ENCODE measurements at places on chromosomes 6 and 20.

DNA sequence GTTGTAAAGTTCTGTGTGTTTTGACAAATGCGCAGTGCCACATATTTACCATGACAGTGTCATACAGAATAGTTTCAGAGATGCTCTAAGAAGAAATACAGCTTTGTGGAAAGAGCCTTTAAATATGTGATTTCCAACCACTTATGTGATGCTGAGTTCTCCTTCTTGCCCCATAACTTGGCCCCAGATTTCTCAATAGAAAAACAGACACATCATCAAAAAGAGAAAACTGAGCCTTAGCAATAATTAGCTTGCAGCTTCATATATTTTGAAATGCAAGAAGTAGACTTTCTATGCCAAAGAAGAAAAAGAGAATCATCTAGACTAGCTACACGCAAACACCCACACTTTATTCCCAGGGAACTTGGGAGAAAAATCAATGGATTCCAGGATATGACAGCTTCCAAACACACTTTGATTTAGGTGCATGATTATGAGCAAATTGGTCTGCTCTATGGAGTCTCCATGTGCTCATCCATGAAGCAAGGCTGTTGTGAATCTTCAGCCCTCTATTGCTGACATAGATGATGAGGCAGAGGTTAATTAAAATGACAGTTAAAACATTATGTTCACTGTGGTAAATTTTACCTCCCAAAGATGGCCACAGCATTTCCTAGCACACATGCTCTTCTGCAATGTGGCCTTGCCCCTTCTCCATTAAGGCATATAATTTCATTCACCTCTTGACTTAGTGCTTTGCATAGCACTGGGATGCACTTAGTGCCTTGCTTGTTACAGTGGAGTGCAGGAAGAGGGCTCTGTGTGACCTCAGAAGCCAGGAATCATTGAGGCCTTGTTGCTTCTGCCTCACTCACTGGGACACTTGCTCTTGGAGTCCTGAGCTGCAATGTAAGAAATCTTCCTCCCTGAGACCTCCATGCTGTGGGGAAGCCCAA is 174.6 kb downstream of the SYNDIG1 start:
- no peak for DNase-seq

- no peak for DNase-seq
These were observed 205.2 kb upstream of the CEP162 start for GRCh38 chr6:84432619-84433018.

GRCh38 chr20:2892376-2892775 is 19.1 kb downstream of the PTPRA start:
- DNase-seq: no peak

GRCh38 chr6:89729818-89730217 is 89.8 kb downstream of the MDN1 start:
- DNase-seq: no peak

DNA sequence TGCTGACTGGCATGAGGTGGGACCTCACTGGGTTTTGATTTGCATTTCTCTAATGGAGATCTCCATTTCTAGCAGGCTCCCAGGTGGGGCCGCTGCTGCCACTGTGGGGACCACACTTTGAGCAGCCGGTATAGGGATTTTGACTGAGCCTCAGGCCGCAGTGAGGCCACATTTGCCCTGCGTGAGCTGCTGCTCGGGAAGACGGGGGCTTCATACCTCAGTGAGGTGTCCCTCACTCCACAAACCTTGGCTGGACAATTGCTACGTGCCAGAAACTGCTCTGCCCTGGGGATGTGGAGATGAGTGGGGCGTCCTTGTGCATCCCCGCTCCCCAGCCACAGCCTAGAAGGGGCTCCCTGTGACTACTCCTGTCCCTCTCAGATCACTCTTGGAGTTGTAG is 134.3 kb downstream of the ANKRD60 start:
- DNase-seq: no peak

DNA sequence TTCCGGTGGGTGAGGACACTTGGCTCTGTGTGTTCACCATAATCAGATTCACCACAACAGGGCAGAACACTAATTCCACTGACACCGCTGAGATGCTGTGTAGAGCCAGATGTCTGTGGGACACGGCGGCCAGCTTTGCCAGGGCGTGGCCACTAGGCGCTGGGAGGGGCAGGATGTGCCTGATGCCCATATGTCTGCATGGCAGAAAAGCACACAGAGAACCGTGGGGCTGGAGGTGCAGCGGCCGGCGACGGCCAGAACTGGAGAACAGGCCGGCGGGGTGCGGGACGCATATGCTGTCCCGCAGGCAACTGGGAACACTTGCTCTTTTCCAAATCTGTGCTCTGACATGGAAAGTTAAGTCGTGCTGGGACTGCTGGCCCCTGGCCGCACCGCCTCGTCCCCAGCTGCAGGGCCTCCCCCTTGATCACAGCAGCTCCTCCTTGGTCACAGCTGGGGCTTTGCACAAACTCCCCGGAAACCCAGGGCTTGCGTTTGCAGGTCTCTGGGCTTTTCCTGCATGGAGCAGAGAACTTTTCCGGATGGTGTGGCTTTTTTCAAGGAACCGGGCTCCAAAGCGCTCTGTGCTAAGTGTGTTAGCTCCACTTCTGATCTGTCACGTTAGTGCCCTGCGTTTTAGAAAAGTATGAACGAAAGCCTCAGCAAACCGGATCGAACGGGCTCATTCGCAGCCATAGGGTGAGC is 31.1 kb downstream of the NTSR1 start:
- DNase-seq: peak; percentile 31

DNA sequence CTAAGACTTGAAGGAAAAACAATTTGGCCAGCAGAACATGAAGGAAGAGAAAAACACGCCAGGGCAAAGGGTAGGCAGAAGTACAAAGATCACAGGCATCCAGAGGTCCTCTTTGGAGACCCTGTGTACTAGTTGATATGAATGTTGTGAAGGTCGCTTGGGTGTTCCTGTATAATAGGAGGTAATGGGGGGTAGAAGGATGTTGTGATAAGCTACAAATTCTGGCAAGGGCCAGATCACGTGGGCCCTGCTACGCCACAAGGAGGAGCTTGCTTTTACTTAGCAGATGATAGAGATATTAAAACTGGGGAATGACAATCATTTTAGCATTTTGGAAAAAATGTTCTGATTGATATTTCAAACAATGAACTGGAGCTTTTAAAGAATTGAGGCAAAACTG is 878 bp upstream of the HLA-DMA start:
- no peak for DNase-seq

DNA sequence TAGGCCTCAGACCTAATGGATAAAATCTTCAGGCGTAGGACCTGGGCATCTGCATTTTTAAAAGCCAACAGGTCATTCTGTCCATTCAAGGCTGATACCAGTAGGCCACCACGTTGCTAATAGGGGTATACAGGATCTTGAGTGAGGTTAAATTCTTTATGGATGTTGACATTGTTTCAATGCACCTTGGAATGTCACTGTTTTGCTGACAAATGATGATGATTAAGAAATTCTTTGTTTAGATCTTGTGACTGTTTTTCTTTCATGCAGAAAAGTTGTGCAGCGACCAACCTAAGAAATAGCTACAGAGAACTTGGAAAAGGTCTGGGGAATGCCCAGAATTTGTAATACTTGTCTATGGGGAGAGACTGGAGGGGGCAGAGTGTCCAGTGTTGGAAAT is 101.1 kb upstream of the CLDN20 start:
- no peak for DNase-seq

DNA sequence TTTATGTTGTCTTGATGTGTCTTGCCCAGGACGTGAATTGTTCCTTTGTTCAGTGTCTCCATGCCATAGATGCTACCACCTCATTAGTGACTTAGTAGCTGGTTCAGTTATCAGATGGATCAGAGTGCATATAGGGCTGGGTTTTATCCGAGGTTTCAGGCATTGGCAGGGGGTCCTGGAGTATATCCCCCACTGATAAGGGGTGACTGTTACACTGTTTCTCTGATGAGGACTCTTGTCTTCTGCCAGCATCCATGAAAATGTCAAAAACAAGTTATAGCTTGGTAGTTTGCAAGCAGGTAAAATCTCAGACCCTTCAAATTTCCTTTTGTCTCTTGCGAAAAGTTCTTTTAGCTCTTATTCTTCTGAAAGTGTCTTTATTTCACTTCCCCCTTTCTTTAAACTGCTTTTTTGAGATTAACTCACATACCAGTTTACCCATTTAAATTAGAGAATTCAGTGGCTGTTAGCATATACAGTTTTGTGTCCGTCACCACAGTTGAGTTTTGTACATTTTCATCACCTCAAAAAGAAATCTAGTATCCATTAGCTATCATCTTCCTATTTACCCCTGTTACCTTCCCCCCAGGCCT is 109.2 kb downstream of the CDYL start:
- DNase-seq: no peak

GRCh38 chr6:143745166-143746133 is 67.7 kb downstream of the PHACTR2 start:
- no peak for DNase-seq

DNA sequence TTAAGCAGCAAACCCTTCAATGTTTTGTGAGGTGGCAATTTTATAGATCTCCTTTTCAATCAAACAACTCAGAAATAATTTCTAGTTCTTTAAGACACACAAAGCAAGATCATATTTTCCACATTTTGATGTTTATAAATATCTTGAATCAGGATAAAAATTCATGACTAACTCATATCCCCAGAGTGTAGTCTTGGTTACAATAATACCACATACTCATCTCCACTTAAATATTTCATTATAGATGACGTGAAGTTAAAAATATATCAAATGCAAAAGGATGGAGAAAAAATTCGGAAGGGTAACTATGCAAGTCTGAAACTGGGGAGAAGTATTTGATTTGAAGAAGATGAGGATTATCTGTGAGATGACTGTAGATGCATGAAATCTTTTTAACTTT is 59.8 kb upstream of the HIVEP1 start:
- no peak for DNase-seq

Data from stimulated activated CD4-positive, alpha-beta T cell treated with anti-CD3 and anti-CD28 coated beads, Interleukin-4, amount 100 ng/mL, for 24 hours (primary cell).